ENCODE measurements at places on chromosomes 12 and 14.

DNA sequence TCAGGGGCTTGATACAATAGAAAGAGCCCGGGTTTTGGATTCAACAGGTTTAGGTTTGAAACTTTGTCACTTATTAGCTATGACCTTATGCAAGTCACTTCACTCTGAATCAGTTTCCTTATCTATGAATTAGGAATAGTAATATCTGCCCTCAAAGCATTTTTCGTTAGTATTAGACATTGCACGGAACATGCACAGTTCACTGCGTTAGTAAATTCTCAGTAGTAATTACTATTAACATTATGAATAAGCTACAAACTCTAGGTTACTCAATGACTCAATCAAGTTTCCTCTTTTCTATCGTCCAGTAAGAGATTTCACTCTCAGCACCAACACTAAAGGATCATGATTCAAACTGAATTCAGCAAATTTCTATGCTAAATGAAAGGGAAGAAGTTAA, 150.3 kb downstream of the CEP83 start:
- no peak for DNase-seq

DNA sequence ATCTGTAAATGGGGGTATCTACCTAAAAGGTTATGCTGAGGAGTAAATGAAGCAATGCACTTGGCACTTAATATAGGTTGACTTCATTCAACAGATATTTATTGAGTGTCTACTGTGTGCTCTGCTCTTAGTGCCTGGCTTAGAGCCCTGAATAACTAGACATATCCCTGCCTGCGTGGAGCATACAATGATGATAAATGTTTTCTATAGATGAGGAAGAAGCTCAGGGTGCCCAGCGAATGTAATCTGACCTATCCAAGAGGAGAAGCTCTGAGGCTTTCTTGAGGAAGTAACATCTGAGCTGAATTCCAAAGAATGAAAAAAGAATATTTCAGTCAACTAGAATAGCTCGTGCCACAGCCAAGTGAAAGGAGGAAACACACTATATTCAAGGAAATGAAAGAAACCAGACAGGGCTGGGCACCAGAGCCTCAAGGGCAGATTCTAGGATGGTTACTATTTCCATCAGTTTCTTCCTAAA, 17.9 kb upstream of the HIGD1C start:
- DNase-seq: peak; percentile 16

GRCh38 chr14:55071870-55072640, 20.6 kb downstream of the MAPK1IP1L start:
- peak; percentile 95 for DNase-seq

GRCh38 chr12:2167231-2167630, 114.4 kb downstream of the CACNA1C start:
- DNase-seq: no peak

GRCh38 chr14:104563742-104564615, 15.6 kb upstream of the C14orf180 start:
- DNase-seq: no peak

GRCh38 chr12:129325566-129325965, 472.3 kb downstream of the GLT1D1 start:
- no peak for DNase-seq

DNA sequence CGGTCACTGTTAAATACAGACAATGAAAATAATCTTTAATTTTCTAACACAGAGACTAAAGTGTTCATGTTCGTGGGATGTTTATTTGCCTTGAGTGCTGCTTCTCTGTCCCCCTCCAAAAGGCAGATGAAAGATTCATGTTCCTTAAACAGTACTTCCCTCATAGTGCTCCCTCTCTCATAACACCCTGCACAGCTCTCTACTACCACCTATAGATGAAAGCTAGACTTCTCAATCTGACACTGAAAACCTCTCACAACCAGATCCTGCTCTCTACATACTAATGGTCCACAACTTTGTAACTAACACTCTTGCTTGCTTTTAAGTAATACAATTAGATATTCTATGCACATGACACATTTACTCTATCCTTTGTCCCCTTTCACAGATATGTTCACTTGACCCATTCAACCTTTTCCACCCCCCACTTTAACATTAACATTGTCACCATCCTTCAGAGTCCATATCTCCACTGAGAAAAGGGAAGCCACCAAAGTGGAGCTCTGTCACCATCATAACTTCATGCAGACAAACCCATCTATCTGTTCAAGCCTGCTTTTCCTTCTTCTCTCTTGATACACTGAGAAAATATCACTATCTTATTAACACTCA, 266.4 kb upstream of the USP15 start:
- no peak for DNase-seq

DNA sequence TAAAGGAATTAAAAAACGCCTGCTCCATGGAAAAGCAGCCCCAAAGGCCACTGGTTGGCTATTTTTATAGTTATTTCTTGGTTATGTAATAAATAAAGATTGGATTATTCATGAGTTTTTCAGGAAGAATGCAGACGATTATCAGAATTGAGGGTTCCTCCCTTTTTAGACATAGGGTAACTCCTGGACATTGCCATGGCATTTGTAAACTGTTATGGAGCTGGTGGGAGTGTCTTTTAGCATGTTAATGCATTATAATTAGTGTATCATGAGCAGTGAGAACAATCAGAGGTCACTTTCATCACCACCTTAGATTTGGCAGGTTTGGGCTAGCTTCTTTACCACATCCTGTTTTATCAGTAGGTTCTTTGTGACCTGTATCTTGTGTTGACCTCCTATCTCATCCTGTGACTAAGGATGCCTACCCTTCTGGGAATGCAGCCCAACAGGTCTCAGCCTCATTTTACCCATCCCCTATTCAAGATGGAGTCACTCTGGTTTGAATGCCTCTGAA, 728.7 kb downstream of the GALC start:
- no peak for DNase-seq

GRCh38 chr12:15417691-15418090, 95.4 kb downstream of the PTPRO start:
- no peak for DNase-seq

All from GM04503 (cell line).